ENCODE measurements at places on chromosomes 3 and 15. TPM values are rescaled to one million over a fixed set of nuclear protein-coding genes. Genes with fewer than 3 reads are reported as not detected.
A peak's percentile ranks its signal among the peaks of the same experiment; 100 is the strongest.

Gene PAQR9
- total RNA-seq, result 0.12 TPM

Gene COX17
- 103 TPM for total RNA-seq

Gene GOLGA6L9
- total RNA-seq, result 0.12 TPM

Gene MESP2
- total RNA-seq, result 0.62 TPM

Gene PLSCR4
- 20.4 TPM for total RNA-seq

Gene TLNRD1
- total RNA-seq, result 9.0 TPM

Gene IMP3
- 148 TPM for total RNA-seq

Gene HHATL
- total RNA-seq, result not detected

DNA sequence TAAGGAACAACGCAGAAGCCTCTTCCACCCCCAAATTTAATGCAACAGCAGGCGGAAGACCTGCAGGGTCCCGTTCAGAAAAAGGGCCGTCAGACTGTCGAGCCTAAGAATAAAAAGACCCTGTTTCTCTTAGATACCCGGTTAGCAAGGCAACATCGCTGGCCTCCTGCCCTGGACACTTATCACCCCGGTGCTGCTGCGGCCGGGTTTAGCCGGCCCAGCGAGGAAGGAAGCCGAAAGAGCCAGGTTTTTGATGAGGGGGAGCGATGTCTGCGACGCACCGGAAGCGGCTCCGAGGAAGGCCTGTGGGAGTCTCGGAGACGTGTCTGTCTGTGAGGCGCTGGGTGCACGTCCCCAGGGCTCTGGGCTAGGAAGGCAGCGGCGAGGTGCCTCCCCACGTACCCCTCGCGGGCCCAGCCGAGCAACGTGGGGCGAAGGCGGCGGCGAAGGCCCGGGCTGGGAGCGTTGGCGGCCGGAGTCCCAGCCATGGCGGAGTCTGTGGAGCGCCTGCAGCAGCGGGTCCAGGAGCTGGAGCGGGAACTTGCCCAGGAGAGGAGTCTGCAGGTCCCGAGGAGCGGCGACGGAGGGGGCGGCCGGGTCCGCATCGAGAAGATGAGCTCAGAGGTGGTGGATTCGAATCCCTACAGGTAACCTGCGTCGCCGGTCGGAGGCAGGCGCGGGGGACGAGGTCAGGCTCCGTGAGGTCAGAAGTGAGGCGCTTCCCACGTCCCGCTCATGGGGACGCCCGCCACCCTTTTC lies at the start of gene UBA5:
Gene UBA5 (plus strand): TSS at position 278 of the 759 bp plus-strand sequence. CDS start 209 bp downstream, at position 487.
- DNase-seq, result peak; percentile 78

DNA sequence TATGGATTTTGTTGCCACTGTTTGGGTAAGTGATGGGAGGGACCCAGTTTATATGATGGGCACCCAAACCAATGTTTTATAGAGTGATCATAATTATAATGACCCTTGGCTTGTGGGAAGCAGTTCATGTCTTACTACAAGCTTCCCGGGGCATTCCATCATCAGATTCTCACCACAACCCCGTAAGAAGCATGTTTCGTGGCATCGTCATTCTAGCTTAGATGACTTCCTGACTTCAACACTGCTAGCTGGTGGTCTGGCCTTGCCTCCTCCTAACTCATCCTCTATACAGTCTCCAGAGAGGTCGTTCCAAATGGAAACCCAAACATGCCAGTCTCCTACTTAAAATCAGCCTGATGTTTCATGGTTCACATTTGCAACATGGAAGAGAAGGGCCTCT lies 226.9 kb downstream of the ADAMTS9 start:
- peak; percentile 79 for DNase-seq

DNA sequence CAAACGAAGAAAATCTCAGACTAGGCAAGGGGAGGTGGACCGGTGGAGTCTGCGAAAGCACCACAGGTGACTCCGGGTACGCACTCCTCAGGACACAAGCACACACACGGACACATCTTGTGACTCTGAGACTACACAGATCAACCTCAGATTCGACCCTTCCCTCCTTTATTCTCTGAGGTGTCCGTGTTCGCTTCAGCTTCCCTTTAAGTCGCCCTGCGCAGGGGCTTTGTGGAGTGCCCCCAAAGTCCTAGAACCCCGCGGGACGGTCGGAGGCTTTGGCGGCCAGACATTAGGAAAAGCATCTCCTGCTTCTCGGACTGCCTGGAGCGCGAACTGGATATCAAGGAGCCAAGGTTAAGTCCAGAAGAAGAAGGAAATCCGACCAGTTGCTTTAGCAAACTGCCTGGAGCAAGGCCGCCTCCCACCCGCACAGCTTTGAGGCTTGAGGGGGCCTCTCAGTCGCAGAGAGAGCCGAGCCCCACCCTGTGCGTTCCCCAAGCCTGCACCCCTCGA lies 730 bp downstream of the DGKG start:
- DNase-seq, result no peak

GRCh38 chr3:28287046-28287445 lies 45.6 kb downstream of the CMC1 start:
- no peak for DNase-seq

GRCh38 chr3:172176061-172176770 lies 136.8 kb downstream of the FNDC3B start:
- no peak for DNase-seq

DNA sequence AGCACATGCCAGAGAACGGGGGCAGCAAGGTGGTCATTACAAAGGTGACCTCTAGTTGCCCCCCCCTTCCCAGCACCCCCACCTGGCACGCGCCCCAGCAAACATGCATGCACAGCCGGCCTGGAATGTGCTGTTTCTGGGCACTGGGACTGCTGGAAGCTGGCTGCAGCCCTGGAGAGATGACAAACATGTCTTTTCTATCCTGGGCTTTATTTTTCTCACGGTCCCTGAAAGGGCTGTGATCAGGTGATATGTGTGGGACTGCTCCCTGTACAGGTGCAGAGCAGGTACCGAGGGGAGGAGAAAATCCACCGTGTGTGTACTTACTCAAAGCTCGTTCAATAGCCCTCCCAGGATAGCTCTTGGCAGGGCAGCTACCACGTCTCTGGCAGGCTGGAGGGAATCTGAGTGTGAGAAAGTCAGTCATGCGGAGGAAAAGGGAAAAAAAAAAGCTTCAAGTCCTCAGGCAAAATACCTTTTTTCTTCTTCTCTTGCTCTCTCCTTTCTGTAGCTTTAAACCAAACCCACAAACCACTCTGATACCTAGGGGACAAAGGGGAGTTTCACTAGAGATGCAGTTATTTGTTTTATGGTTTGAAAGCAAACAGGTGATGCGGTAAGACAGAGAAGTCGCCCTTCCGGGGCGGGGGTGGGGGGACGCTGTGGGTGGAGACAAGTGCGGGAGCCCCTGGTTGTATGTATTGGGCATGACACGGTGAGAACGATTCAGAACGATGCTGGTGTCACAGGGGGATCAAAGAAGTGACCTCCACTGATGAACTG lies 5.0 kb upstream of the HES1 start:
- DNase-seq, result peak; percentile 93

DNA sequence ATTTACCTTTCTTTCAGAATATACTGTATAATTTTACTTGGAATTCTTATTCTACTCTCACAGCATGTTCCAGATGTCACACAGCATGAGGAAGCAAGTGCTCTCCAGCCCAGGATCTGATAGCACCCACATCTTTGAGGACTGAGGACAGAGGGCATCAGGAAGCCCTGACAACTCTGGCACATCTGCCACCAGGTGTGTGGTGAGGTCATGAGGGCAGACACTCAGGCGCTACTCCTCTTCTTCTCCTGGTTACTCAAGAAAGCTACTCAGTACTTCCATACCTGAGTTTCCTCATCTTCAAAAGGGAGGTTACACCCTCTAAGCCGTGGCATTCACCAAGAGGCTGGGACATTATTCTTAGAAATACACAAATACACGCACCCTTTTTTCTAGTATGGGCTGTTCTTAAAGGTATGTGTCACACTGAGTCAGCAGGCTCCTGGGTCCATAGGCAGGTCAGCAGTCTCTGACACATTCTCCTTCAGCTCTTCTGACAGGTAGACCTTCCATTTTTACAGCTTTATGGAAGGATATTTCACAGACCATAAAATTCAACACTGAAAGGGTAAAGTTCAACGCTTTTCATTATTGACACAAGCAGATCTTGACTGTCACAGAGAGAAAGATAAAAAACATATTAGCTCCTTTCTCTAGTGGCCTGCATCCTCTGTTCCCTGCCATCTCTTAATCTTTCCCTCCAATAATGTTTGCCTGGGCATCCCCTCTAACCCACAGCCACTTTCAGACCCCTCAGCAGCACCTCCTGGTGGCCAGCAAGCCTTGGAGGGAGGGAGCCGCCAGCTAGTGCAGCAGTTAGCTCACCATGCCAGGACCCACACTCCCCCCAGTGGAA lies 103.2 kb upstream of the TJP1 start:
- DNase-seq, result peak; percentile 80

- no peak for DNase-seq
These were observed 270.8 kb downstream of the OPA1 start for GRCh38 chr3:193863657-193864357.

- DNase-seq, result peak; percentile 51
These were observed 57.6 kb upstream of the SLC6A11 start for GRCh38 chr3:10758304-10759037.

DNA sequence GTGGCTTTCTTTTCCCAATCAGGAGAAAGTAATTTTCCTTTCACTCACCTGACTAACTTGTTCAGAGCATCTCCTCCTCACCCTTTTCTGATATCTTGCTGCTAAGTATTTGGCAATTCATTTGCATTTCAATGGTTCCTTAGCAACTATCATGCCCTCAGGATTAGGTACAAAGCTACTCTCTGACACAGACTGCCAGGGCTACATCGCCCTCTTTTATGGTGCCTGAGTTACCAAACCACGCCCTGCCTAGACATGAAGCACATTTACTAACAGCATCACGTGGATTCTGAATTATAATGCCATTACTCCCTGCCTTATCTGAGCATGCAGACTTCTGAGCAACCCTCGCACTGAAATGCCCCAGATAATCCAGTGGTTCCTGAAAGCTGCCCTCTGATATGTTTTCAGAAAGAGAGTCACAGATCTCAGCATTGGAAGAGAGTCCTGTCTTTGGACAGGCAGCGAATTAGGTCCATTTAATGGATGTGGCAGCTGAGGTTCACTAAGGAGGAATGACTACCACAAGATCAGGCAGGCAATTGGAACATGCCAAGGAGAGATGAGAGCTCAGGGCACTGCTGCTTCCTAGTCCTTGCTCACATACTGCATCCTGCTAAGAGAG lies 14.5 kb downstream of the EPHB1 start:
- DNase-seq, result no peak

DNA sequence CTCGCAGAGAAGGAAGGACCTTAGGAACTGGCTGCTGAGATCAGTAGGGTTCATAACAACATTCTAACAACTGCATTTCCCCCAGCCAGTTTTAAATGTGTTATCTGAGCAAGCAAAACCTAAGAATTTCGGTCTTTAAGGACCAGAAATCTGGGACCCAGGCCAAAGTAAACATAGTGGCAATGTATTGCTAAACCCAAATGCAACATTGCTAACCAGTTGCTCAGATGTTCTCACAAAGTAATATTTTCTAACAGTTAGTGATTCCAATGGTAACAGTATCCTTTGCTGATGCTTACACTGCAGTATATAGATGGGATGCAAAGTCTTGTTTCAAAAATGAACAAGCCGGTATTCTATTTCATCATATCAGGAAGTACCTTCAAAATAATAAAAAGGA lies 254.3 kb downstream of the RYR3 start:
- DNase-seq, result peak; percentile 29

Measured in M059J (cell line).